ENCODE measurements at places on chromosomes 5 and 9.

GRCh38 chr5:142829801-142830220 is 59.6 kb downstream of the ARHGAP26 start:
- no peak for DNase-seq

DNA sequence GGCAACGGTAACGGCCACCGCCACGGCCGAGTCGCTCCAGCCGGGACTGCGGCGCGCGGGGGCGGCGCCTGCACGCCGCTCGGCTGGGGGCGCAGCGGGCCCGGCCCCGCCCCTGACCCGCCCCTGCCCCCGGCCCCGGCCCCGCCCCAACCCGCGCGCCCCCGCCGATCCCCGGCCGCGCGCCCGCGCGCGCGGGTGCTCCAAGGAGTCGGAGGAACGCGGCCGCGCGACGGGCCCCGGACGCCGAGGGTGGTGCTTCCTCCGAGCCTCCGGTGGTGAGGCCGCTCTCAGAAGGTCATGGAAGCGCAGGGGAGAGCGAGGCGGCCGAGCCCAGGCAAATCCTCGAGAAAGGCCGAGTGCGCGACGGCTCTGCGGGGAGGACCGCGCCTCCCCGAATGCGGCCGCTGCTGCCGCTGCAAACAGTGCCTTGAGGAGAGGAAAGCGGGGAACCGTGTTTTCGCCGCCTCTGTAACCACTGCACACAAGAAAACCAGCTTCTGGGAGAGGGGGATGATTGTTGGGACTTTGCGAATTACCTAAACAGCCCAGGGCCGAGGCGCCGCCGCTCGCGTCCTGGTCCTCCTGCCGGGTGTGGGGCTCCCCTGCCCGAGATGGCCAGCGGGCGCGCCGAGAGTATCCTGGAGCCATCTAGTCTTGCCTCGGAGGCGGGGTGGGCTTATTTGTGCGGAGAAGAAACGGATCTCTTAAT is at the start of gene LIFR:
LIFR (minus strand) TSS at position 48 of the 709 bp plus-strand sequence. CDS start 25,999 bp downstream, outside the sequence.
- DNase-seq, result peak; percentile 55

- no peak for DNase-seq
Measured at GRCh38 chr5:159337016-159337955, 7.0 kb upstream of the IL12B start.

DNA sequence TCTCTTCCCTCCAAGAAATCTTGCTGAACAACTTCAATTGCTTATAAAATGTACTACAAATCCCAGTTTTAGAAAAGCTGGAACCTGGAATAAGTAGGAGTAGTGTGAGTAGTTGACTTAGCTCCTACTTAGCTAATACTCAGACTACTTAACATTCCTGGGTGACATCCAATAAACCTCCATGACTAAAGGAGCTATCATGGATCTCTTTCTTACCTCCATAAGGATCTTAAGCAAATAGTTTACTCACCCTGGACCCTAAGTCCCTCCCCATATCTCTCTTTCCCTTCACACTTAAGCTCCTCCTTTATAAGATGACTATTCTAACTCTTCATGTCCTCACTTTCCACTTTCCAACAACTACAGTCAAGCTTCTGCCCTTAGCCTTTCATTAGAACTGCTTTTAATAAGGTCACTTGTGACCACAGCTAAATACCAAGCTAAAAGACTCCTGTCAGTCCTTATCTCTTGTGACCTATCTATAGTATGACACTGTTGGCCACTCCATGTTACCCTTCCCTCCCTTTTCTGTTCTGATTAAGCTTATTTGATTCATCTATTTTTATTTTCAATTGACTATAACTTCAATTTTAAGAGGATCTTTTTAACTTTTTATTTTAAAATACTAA is 194.9 kb downstream of the RFX3 start:
- DNase-seq, result no peak

GRCh38 chr5:126998201-126998631 is 32.1 kb downstream of the MARCHF3 start:
- DNase-seq, result no peak

DNA sequence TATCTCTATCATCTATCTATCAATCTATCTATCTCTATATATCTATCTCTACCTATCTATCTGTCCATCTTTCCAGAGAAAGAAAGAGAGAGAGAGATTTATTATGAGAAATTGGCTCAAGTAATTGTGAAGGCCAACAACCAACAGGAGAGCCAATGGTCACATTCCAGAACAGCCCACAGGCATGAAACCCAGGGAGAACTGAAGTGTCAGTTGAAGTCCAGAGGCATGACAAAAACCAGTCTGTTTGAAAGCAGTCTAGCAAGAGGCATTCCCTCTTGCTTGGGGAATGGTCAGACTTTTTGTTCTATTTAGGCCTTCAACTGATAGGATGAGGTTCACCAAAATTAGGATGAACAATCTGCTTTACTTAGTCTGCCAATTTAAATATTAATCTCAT is 87.6 kb upstream of the PLCXD3 start:
- no peak for DNase-seq

DNA sequence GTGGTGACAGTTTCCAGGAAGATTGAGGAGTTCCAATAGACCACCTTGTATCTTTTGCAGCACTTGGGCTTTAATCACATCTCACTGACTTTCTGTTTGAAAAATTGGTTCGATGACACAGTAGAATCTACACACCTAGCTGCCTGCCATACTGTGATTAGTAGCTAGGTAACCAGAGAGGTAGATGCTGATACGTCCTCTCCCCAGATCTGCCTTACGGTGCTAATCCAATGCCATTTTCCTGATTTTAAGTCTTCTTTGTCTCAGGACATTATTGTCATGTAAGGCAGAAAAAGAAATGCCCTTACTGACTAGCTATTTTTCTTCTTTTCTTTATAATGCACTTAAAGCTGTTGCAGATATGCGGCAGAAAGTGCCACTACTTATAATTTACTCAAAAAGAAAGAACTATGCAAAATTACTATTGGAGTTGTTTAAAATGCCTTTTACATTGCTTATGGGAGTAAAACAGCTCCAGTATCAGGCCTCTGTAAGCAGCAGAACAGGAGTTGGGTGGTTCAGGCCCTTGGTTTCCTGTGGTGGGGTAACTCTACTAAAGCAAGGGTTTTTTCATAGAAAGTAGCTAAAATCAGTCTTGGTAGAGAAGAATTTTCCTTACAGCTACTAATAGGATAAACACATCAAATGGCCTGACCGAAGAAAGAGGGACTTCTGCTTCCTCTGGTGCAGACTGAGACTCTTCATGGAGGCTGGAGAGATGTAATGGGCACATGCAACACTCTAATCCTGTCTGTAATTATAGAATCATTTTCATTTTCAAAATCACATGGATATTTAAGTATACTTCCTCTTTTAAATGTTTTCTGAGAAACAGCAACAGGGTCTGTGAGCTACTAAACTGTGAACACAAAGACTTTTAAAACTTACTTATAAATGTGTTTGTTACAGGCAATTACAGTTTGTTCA is 177.2 kb downstream of the MAPKAP1 start:
- DNase-seq, result no peak

GRCh38 chr5:171979606-171980005 is 26.8 kb downstream of the FBXW11 start:
- DNase-seq, result no peak

GRCh38 chr5:72599519-72600370 is 92.5 kb upstream of the ZNF366 start:
- DNase-seq, result no peak

All from NT2/D1 (cell line).